ENCODE measurements at places on chromosomes 2 and 18. TPM values are rescaled to one million over a fixed set of nuclear protein-coding genes. Genes with fewer than 3 reads are reported as not detected.

DNA sequence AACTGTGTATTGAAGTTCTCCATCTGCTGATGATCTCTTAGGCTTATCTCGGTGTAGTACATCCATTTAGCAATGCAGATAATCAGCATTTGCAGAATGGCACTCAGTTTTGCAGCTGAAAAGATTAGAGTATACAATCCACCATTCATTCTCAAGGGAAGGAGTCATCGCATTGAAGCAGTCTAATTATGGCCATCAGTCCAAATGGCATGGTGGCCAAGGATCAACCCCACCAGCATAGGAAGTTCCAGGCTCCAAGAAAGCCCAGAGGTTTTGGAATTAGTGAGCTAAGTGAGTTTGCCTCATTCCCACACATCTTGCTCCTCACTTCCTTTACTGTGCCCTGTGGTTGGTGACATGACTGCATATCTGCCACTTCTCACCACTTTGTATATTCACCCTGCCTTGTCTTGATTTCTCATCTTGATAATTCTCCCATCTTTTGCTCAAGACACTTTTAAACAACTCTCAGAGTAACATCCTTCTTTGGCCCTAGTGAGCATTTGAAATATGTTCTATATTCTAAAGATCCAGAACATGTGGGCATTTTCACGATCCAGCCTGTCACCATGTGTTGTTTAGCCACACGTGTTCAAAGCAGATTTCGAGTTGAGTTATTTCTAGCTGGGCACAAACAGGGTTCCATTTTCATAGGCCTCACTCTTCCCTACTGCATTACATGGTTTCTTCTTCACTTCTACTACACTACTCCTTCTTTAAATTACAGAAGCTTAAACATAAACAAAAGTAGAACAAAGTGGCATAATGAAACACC is 1119.8 kb downstream of the TSN start:
- DNase-seq, result no peak

GRCh38 chr2:151826737-151827157 is 1.5 kb downstream of the ARL5A start:
- DNase-seq, result no peak

DNA sequence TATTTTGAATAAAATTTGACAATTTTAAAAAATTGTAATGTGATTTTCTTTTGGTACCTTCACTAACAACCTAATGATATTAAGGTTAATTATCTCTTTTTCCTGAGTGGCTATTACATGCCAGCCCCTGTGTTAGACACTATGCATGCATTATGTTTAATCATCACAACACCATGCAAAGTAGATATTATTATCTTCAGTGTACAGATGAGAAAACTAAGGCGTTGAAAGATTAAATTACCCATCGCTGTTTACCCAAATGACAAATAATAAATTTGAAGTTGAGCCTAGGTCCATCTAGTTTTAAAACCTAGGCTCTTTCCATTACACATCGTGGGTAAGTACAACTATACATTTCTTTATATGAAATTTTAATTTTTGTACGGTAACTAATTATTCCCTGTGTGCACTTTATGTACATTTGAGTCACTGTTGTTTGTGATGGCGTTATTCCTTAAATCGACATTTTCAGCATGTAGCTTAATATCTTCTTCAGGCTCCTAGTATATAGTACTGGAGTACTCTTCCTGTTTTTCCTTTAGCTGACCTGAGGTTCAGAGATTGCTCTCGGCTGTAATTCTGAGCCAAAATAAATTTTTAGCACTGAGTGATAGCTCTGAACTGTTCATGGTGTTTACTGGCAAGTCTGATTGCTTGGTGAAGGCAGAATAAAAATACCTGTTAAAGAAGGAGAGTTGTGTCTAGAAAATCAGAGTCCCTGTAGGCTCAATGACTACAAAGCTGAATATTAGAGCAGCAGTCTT is 13.9 kb upstream of the MBD2 start:
- DNase-seq, result no peak

ACKR3 gene
- total RNA-seq, result 5.5 TPM

APLF gene
- 2.2 TPM for total RNA-seq

BOLL gene
- total RNA-seq, result not detected

HMSD gene
- total RNA-seq, result not detected

DNA sequence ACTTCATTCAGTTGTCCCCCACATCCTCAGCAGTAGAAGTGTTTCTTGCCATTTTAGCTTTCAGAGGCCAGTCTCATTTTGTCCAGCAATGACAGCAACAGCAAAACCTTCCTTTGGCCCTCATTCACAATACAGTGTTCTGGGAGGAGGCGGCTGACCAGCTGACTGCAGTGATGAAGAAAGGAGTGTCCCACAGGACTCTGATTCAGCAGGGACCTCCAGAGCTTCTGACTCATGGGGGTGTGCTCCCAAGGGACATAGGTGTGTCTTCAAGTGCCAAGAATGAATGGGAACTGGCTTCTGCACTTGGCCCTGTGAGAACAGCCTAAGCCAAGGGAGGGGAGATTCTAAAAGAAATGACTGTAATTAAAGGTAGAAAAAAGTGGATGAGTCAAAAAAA is 147.0 kb upstream of the PELI1 start:
- no peak for DNase-seq

VAMP8 gene
- 116 TPM for total RNA-seq

NOSTRIN gene
- 0.18 TPM for total RNA-seq

ABCB11 gene
- total RNA-seq, result 0.07 TPM

PIEZO2 gene
- not detected for total RNA-seq

- no peak for DNase-seq
These were observed 35.9 kb downstream of the TMEM18 start for GRCh38 chr2:641164-641871.

GRCh38 chr18:9712611-9713010 is 4.5 kb downstream of the RAB31 start:
- no peak for DNase-seq

DNA sequence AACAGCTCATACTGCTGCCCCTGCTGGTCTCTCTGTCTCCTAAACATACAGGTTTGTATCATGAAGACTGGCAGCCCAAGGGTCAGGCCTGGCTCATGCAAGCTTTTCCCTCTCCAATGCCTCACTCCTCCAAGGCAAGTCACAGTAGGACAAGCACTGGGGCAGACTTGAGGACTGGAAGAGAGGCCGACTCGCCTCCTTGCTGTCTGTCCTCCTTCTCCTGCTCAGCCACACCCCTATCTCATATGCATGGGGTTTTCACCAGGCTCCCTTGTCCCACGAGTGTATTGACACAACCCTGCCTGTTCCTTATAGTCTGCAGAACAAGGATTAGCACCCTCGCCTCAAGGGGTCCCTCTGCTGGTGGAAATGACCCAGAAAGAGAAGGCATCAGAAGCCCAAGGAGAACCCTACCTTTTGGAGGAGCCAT is 223.7 kb downstream of the SOX11 start:
- no peak for DNase-seq

- no peak for DNase-seq
These were observed 78.0 kb downstream of the UPP2 start for GRCh38 chr2:158179660-158180059.

KCNS3 gene
- not detected for total RNA-seq

HYCC2 gene
- total RNA-seq, result 60.1 TPM

DNA sequence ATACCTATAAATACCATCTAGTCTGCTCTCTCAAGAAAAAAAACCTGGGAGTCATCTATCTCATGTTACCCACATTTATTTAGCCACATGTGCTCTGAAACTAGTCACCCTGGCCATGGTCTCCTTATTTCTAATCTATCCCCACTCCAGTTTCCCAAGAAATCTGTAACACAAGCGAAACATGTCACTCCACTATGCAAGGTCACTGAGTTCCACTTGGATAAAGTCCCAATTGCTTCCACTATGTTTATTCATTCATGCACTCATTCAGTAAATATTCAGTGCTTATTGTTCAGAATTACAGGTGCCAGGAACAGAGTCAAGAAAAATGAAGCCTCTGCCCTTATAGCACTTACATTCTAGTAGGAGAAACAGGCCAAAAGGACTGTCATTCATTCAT is 369.4 kb upstream of the CYRIA start:
- no peak for DNase-seq

DNA sequence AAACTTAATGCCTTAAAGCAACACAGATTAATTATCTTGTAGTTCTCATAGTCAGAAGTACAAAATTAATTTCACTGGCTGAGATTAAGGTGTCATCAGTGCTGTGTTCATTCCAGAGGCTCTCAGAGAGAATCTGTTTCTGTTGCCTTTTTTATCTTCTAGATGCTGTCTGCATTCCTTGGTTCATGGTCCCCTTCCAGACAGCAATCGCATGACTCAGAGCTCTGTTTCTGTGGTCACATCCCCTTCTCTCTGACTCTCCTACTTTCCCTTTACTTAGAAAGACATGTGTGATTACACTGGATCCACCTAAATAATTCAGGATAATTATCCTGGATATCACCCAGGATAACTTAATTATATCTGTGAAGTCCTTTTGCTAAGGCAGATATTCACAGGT is 148.6 kb downstream of the MAIP1 start:
- DNase-seq, result no peak

DNA sequence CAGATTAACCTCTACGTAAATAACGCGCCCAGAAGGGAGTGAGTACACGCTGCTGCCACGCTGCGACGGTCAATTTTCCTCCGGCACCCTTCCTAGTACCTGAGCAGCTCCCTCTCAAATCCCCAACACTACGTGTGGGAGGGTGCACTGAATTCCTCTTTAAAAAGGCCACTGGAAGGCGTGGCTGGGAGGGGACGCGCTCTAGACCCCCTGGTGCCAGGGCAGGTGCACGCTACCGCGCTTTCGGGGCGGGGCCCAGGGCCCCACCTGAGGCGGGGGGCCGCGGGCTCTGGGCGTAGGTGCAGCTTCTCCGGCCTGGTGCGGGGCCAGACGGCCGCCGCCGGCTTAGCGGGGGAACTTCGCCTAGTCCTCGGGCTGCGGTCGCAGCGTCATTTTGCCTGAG is 668 bp upstream of the ANKRD12 start:
- no peak for DNase-seq

DNA sequence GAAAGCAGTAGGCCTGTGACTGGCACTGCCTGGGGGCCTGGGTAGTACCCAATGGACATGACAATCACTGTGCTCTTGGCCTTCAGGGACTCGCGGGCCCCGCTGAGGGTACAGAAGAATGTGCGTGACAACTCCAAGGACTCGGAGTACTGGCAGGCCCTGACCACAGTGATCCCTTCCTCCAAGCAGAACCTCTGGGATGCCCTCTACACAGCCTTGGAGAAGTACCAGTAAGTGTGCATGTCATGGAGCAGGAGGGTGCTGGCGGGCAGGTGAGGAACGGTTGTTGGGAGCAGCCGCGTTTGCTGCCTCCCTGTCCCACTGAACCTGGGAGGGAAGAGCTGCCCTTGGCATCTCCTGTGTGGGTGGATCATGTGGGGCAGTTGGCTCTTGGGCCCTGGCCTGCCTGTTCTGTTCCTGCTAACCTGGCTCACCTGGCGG is 23.3 kb downstream of the OTOF start:
- no peak for DNase-seq

ALPP gene
- not detected for total RNA-seq

DNA sequence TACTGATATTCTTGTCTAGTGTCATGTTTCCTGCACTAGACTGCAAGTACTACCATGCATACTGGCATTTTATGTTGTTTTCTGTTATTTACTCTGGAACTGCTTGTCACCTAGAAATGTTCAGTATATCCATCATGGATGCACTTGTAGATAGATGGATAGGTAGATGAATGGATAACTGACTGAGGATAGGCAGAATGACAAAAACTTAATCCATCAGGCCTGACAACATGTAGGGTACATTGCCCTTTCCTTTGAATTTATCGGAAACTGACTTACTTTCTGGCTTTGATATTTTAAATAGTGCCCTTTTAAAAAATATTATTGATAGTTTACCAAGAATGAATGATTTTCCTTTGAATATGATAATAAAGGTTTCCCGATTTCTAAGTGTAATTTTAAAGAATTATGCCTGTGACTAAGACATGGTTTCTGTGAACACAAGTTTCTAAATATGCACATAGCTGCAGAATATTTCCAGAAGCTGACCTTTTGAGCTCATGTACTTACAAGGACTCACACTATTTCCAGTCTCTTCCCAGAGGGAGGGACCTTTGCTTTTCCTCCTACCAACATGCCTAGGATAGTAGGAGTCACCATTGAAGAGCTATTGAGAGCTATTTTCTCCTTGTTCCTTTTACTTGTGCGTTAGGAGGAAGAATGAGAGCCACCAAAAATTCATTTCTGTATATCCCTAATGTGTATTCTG is 81.3 kb downstream of the ANKRD12 start:
- DNase-seq, result no peak

GRCh38 chr2:152577579-152577978 is 139.7 kb downstream of the PRPF40A start:
- no peak for DNase-seq

DNA sequence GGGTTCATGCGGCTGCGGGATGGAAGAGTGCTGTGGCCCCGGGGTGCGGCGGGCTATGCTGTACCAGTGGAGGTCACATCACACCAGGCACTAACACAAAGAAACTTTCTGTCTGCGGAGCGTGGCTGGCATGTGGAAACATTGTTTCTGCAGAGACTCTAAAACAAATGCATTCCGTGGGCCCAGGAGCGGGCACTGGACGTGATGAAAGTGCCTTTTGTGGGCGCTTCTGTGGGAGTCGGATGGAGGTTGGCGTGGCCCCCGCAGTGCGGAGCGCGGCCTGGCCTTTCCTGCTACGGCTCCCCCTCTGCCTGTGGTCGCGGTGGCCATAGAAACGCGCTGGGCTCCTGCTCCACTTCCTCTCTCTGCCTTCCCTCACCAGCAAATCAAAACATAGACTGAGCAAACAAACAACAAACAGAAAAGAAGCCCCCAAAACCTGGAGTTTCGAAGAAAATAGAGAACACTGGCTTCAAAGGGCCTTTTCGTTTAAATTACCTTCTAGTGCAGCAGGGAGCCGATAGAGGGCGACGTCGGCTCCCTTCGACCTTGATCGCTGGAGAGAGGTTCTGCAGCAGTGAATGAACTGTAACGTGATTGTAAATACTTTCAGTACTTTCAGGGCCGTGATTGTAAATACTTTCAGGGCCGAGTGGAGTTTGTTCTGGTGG is 51.4 kb downstream of the KIF5C start:
- peak; percentile 33 for DNase-seq

- DNase-seq, result no peak
These were observed 301.6 kb downstream of the CYP26B1 start for GRCh38 chr2:71846072-71846471.

COL5A2 gene
- 0.68 TPM for total RNA-seq

- no peak for DNase-seq
These were observed 113.4 kb downstream of the CAPN13 start for GRCh38 chr2:30693821-30694281.

VWC2L gene
- total RNA-seq, result not detected

CCDC74A gene
- 0.95 TPM for total RNA-seq

HAAO gene
- 1.3 TPM for total RNA-seq

REG3A gene
- total RNA-seq, result not detected

DNA sequence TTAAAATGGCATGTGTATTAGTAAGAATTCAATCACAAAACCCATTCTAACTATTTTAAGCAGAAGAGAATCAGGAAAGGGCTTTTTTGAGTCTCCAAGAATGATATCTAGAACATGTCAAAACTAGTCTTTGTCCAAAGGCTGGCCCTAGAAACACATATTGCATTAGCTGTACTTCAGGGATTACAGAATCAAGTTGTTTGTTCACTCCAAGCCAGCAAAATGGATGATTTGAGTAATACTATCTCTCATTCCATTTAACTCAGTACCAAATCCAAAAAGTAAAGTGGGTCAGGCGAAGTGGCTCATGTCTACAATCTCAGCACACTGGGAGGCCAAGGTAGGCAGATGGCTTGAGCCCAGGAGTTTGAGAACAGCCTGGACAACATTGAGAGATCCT is 41.3 kb downstream of the ATF2 start:
- DNase-seq, result no peak

All from natural killer cell (primary cell).